Lower lobe of right lung (tissue), 2 donors: ENCODE measurements at places on chromosomes 2 and 18. TPM values are rescaled to one million over a fixed set of nuclear protein-coding genes. Genes with fewer than 3 reads are reported as not detected.

The NUP35 gene
- total RNA-seq: 15.9 TPM

The ZNF892 gene
- total RNA-seq: 3.9 TPM

The ESPNL gene
- 0.09 TPM for total RNA-seq

The ZNF397 gene
- total RNA-seq: 33.1 TPM

DNA sequence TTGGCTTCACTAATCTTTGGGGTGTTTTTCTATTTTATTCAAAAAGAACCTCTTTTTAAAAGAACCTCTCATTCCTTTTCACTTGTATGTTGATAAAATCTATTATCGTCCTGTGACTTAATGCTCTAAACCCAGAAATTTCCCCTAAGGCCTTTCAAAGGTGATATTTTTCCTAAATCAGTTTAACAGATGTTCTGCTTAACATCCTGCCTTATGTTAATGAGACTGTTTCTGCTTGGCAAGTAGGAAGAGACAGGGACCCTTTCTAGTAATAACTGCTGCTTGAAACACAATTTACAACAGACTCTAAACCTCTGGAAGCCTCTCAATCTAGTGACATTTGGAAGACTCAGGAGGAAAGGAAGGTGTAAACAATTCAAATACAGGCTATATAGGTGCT is 128.8 kb downstream of the KCNJ3 start:
- H3K27me3 ChIP-seq: no peaks in the 10 kb centered on the region
- no peaks in the 10 kb centered on the region for H3K36me3 ChIP-seq
- no peak overlapping the region for H3K4me3 ChIP-seq
- DNase-seq: no peak

GRCh38 chr2:164538240-164538866 is 82.9 kb downstream of the GRB14 start:
- H3K27ac ChIP-seq: no peak overlapping the region
- no peaks in the 10 kb centered on the region for H3K27me3 ChIP-seq
- no peak overlapping the region for H3K4me3 ChIP-seq

The MYOM1 gene
- total RNA-seq: 5.0 TPM

DNA sequence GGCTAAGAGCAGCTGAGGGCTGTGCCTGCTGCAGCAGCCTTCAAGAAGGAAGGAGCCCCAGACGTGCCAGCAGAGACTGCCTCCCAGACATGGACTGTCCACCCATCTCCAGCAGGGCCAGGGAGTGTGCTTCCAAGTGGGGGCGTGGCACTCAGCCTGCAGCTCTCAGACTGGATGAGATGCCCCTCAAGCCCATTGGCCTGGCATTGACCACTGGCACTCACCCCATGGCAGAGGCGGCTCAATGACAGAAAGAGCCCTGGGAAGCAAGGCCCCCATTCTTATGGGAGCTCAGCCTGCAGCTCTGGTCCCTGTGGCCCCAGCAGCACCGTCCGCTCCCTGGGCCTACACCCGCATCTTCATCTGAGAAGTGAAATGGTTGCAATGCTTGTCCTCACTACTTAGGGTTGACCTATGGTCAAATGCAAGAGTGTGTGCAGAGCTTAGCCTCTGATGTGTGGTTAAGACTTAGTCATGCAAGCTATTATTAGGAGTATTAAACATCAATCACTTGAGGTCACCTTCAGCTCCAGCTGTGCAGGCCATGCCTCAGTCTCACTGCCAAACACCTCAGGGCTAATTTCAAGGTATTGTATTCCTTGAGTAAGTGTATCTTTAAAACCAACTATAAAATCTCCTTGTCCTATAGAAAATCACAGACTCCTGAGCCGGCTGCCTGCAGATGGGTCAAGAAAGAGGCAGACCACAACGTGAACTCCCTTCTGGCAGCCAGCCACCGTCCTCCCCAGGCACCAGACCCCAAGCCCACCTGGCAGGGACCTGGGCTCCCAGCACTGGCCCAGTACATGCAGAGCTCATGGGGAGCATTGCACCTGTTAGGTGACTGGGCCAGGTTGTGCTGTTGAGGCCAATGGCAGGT is 194.8 kb downstream of the NDUFA10 start:
- no peak overlapping the region for H3K27ac ChIP-seq
- no peak overlapping the region for H3K4me3 ChIP-seq
- H3K36me3 ChIP-seq: no peaks in the 10 kb centered on the region
- H3K4me1 ChIP-seq: peaks cover 13% of the 10 kb centered on the region
- no peaks in the 10 kb centered on the region for H3K27me3 ChIP-seq

DNA sequence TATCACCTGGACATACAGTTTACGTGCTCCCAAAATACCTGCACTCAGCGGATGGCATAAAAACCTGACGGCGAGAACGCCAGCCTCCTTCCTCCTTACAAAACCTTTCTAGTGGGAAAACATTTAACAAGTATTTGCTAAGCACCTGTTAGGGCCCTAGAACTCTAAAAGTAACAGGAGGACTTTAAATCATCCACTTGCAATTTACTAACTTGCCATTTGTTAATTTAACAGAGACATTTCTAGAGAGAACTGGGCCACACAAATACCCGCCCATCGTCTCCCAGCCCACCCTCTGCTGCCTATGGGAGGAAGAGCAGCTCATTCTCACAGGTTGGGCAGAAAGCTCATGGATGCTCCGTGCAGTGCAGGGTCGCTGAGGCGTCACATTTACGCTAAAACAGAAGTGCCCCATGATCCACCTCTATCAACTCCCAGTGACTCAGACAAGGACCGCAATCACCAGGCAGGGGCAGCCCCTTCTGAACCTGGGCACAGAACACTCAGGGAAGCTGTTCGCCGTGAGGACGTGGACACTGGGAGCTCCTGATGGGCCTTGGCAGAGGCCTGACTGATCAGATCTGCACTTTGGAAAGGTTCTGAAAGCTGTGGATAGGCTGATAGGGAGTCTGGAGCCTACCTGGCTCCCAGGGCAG is 106.9 kb downstream of the HDAC4 start:
- H3K4me1 ChIP-seq: peaks cover 36% of the 10 kb centered on the region
- peak; percentile 41 for DNase-seq
- no peaks in the 10 kb centered on the region for H3K36me3 ChIP-seq
- H3K27me3 ChIP-seq: no peaks in the 10 kb centered on the region
- H3K27ac ChIP-seq: no peak overlapping the region

DNA sequence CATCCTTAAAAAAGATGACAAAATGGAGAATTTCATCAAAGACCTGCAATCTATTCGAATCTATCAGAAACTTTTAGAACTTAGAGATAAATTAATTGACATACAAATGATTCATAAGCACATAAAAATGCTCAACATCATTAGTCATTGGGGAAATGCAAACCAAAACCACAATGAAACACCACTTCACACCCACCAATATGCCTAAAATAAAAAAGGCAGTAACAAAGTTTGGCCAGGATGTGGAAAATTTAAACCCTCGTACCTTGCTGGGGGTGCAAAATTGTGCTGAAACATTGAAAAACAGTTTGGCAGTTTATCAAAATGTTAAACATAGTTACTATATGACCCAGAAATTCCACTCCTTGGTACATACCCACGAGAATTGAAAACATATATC is 11.5 kb upstream of the EIF2AK3 start:
- no peaks in the 10 kb centered on the region for H3K27me3 ChIP-seq
- H3K4me3 ChIP-seq: no peak overlapping the region
- H3K27ac ChIP-seq: no peak overlapping the region
- H3K4me1 ChIP-seq: no peaks in the 10 kb centered on the region

The ZNF396 gene
- total RNA-seq: 4.4 TPM

- peaks cover 8% of the 10 kb centered on the region for H3K4me1 ChIP-seq
- peaks cover 4% of the 10 kb centered on the region for H3K27me3 ChIP-seq
- no peak overlapping the region for H3K4me3 ChIP-seq
- no peaks in the 10 kb centered on the region for H3K36me3 ChIP-seq
- DNase-seq: no peak
Observed at GRCh38 chr2:118048401-118048800, 34.5 kb upstream of the CCDC93 start.

DNA sequence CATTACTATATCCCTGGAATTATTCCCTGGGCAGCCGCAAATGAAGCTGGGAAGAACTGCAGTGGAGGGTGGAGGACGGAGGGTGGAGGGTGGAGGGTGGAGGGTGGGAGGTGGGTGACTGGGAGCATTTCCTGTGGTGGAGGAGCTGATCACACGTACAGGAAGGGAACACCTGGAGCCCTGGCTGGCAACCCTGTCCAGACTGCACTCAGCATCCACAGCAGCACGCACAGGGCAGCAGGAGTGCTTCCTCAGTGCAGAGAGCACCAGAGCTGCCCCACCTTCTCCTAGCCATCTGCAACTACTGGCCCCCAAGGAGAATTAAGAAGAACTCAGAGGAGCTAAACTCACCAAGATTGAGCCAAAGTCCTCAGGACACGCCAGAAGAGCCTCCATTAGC is 249.9 kb downstream of the EIPR1 start:
- H3K4me3 ChIP-seq: no peak overlapping the region
- H3K27me3 ChIP-seq: no peaks in the 10 kb centered on the region
- DNase-seq: no peak
- H3K27ac ChIP-seq: no peak overlapping the region
- H3K36me3 ChIP-seq: no peaks in the 10 kb centered on the region

DNA sequence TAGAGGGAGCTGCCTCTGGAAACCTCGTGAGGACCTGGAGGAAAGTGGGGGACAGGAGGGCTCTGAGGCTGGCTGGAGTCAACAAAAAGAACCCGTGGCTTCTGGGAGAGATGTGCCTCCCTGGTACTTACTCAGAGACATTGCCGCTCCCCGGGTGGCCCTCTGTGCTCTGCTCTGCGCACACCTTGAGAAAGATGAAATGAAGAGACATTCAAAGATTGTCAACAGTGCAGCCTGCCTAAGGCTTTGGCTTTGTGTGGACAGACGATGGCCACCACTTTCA is 14.5 kb downstream of the CYS1 start:
- H3K4me1 ChIP-seq: no peaks in the 10 kb centered on the region
- H3K27me3 ChIP-seq: no peaks in the 10 kb centered on the region
- DNase-seq: no peak
- H3K36me3 ChIP-seq: no peaks in the 10 kb centered on the region

DNA sequence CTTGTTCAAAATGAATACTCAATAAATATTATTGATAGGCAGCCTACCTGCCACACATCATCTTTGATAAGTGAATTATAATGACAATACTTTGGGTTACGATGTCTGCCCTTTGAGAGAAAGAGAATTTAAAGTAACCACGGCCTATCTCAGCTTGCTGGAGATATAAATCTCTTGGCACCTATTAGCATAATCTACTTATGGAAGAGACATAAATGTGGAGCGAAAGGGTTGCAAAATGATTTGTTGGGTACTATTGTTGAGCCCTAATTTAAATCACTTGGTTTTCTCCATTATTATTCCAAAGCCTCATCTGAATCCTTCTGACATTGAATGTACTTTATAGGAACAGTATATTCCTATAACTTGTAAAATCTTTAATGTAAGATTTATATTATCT is 520.1 kb downstream of the DPP10 start:
- no peak overlapping the region for H3K27ac ChIP-seq
- DNase-seq: no peak
- H3K36me3 ChIP-seq: no peaks in the 10 kb centered on the region
- no peaks in the 10 kb centered on the region for H3K27me3 ChIP-seq
- H3K4me3 ChIP-seq: no peak overlapping the region

DNA sequence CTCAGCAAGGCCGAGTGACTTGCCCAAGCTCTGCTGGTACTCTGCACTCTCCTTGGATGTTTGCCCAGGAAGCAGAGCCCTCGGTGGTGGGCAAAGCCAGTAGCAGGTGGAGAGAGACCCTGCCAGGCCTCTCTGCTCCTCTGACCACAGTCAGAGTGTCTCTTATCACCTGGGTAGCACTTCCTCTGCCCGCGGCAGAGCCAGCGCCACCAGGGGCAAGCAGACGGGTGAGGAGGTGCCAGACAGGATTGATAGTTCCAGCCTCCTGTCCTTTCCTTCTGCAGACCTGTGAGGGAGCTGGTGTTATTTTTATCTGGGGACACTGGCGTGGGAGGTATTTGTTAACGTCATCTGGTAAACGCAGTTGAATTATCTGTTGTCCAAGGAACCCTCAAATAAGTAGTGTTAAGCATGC is 152.9 kb downstream of the SMAD7 start:
- no peak overlapping the region for H3K4me3 ChIP-seq
- peak; percentile 14 for DNase-seq
- peaks cover 4% of the 10 kb centered on the region for H3K4me1 ChIP-seq
- no peak overlapping the region for H3K27ac ChIP-seq
- H3K27me3 ChIP-seq: no peaks in the 10 kb centered on the region

- H3K27ac ChIP-seq: no peak overlapping the region
- H3K36me3 ChIP-seq: no peaks in the 10 kb centered on the region
- no peaks in the 10 kb centered on the region for H3K27me3 ChIP-seq
Observed at GRCh38 chr2:189960346-189960745, 102.2 kb downstream of the MSTN start.

The CD28 gene
- total RNA-seq: 2.2 TPM

GRCh38 chr2:146189541-146189940 is 1655.3 kb upstream of the ACVR2A start:
- no peak overlapping the region for H3K27ac ChIP-seq
- DNase-seq: no peak
- no peaks in the 10 kb centered on the region for H3K4me1 ChIP-seq
- no peaks in the 10 kb centered on the region for H3K27me3 ChIP-seq

DNA sequence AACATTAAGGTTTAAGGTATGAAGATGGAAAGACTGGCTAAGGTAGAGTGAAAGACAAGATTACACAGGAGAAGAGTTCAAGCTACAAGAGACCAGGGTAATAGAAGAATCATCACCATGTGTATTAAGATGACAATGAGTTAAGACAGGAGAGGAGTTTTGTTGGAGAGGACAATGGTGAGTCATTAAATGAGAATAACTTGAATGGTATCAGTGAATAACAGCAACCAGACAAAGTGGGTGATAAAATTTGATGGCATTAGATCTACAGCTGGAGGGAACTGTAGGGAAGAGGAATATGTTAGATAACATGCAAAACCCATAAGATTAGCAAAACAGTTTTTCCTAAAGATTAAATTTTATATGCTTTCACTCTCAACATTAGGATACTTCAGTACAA is 18.8 kb upstream of the ENOSF1 start:
- H3K27ac ChIP-seq: no peak overlapping the region
- H3K36me3 ChIP-seq: peaks cover 28% of the 10 kb centered on the region
- no peaks in the 10 kb centered on the region for H3K27me3 ChIP-seq
- no peak for DNase-seq
- H3K4me3 ChIP-seq: no peak overlapping the region

DNA sequence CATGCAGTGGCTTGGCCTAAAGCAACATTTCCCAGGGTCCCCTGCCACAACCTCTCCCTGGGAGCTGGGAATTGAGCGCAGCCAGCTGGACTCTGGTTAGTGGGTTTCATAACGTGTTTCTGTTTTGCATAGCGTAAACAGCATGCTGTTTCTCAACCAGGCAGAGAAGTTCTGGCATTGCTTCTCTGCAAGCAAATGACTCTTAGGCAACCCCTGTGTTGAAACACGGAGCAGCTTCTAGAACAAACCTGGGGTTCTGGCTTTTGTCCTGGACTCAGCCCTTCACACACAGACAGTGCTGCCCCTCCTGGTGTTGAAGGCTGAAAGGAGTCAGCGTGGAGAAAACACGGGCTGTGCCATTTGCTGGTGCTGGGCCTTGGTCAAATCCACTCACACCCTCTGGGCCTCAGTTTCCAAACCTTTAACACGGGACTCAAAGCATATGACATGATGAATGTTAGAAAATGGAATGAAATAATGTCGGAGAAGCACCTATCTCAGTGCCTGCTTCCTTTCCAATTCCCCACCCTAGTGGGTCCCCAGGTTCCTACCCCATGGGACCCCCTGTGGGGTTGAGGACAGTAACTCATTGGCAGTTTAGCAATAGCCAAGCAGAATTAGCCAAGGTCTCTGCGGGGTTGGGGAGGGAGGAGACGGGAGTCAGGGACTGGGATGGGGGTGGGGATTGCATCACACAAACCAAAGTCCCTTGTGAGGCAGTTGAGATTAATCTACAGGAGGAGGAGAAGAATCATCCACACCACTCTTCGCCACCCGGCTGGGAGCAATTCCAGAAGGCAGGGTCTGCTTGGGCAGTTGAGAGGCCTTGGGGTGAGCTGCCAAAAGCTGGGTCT is 30.2 kb upstream of the IL1R2 start:
- no peaks in the 10 kb centered on the region for H3K36me3 ChIP-seq
- peak overlapping the region; percentile 11 for H3K4me3 ChIP-seq
- peaks cover 24% of the 10 kb centered on the region for H3K4me1 ChIP-seq
- DNase-seq: peak; percentile 77
- no peaks in the 10 kb centered on the region for H3K27me3 ChIP-seq
- H3K27ac ChIP-seq: peak overlapping the region; percentile 81
